ENCODE measurements at places on chromosomes 2 and 18.

DNA sequence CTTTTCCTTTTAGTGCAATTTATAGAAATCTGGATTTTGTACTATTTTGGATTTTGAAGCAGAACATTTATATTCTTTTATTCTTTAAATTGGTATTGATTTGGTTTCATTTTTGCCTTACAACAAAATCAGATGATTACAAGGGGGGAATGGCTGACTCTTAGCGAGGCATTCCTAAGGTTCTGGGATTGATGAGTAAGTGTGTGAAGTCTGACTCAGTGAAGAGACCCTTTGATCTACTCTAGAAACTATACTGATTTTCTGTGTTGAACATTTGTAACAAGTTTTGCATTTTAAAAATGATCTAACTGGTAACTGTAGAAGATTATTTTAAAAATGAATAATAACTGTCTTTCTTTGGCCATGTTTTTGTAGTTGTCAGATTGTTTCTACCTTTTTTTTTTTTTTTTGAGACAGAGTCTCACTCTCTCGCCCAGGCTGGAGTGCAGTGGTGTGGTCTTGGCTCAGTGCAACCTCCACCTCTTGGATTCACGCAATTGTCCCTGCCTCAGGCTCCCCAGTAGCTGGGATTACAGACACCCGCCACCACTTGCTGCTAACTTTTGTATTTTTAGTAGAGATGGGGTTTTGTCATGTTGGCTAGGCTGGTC lies 48.7 kb downstream of the TTC39C start:
- no peak for DNase-seq

- DNase-seq = no peak
Observed at GRCh38 chr18:37289423-37289822, 276.2 kb downstream of the CELF4 start.

GRCh38 chr2:27489118-27489497 lies 435 bp downstream of the IFT172 start:
- DNase-seq = no peak

GRCh38 chr18:29062921-29063320 lies 886.0 kb upstream of the CDH2 start:
- DNase-seq = no peak

DNA sequence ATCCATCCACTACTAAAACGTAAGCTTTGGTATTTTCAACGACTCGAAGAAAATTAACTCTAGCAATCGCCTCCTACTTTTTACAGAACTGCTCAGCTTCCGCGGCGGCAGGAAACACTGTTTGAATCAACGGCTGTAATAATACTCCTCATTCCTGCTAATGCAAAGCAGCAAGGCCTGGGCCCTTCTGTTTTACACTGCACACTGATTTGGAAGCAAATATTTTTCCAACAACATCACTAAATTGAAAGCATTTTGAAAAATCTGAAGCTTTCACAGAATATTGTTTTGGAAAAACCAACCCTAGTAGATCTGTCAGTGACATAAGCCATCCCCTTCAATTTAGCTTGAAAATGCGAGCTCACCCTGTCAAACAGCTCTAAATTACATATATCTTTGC lies 261.2 kb downstream of the TXNL1 start:
- no peak for DNase-seq

DNA sequence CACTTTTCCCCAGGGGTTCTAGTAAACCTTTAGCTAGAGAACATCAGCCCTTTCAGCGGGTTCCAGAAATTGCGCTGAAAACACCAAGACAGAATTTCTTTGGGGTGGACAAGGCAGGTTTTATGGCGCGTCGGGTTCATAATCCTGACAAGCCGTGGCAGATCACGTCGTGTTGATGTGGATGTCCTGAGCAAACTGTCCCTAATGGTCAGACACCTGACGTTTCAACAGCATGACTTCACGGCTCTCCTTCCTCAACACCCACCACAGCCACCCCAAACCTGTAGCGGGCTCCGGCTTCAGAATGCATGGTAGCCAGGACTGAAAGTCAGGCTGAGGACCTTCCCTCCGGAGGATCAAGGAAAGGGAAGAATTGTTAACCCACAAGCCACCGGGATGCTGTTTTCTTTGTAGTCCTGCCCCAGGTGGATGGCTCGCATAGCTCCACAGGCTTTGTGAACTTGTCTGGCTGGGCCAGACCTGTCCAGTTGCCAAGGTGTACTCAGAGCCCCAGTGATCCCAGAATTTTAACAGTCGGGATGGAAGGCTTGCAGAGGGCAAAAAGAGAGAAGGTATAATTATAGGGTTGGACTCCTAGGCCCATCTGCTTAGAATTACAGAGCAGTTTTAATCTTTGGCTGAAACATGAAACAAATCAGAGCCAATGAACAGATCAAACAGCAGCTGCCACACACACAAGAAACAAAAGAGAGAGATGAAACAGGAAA lies 1.5 kb downstream of the APCDD1 start:
- DNase-seq = no peak
